ENCODE measurements at places on chromosomes 3 and 15.

- DNase-seq = no peak
These were observed 200.7 kb downstream of the RPLP1 start for GRCh38 chr15:69653306-69653705.

GRCh38 chr3:31166249-31166885 is 271.9 kb upstream of the GADL1 start:
- peak; percentile 43 for DNase-seq

DNA sequence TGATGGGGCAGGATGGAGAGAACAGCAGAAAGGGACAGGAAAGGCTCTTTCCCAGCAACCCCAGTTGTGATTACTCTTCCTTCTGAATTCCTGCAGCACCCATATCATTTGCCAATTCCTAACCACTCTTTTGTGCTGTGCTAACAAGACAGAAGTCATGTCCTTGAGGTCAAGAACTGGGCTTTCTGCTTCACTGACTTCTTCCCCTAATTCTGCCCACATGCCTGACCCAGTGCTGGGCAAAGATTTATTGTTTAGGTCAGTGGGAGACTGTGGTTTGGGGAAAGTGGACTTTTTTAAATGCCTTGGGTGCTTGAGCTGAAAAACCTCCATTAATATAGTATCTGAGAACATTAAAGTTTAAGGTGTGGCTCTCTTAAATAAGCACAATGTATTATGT is 4.2 kb upstream of the EFCAB12 start:
- DNase-seq = no peak

DNA sequence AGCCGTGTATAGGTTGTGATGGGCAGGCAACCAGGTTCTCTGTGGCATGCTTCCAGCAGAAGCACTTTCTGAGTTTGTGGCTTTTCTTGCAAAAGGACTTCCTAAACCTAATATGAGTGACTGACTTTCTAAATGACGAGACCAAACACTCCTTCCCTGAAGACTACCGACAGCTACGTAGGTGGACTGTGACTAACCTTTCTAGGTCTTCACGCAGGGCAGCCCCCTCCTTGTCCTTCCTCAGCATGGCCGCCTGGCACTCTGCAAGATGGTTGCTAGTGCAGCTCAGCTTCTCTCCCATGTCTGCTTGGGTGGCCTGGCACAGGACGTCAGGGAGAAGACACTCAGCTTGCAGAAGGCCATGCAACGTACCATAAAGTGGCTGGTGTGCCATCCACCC is 20.9 kb downstream of the CXCR6 start:
- DNase-seq = no peak

DNA sequence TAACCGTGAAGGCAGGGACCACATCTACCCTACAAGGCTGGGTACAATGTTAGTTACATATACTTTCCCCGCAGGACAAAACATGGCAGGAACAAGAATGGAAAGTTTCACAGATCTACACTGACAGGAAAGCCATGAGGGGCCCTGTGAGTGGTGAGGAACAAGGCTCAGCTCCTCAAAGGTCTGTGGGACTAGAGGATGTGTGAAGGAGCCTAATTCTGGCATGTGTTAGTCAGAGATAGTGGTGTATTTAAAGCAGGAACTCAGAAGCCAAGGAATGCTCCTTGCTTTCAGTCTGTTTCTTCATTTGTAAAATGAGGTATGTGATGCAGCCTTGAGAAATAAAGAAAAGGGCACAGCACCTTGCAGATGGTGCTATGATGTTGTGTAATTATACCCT is 25.1 kb downstream of the ETV5 start:
- no peak for DNase-seq

- no peak for DNase-seq
These were observed 109.6 kb upstream of the RBMS3 start for GRCh38 chr3:29171043-29171990.

Measured in kidney epithelial cell (primary cell).